ENCODE measurements at places on chromosomes 1 and 21.
A peak's percentile ranks its signal among the peaks of the same experiment; 100 is the strongest.

GRCh38 chr1:218982482-218982881 is 191.2 kb upstream of the LYPLAL1 start:
- no peak for DNase-seq

DNA sequence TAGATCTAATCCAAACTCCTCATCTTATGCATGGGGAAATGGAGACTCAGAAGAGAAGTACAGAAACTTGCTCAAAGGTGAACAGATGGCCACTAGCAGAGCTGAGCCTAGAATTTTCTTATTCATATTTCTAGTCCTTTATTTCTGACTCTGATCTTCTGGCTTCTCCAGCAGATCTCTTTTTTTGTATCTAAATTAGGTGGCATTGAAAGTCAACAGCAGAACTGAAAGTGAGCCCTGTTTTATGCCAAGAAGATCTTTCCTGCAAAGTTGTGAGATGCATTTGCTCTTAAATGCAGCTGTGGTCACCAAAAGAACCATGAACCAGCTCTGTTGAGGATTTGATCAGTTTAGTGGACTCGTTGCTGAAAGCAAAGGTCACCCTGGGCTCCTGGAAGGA is 75.5 kb downstream of the KAZN start:
- DNase-seq = no peak

GRCh38 chr1:193356249-193356648 is 169.8 kb upstream of the B3GALT2 start:
- DNase-seq = no peak

GRCh38 chr1:156003923-156004188 is 16.9 kb downstream of the SSR2 start:
- no peak for DNase-seq

- no peak for DNase-seq
Observed at GRCh38 chr1:162755306-162755705, 35.2 kb upstream of the HSD17B7 start.

GRCh38 chr1:115702959-115703358 is 61.2 kb downstream of the VANGL1 start:
- DNase-seq = peak; percentile 16

GRCh38 chr1:118563981-118564951 is 379.2 kb upstream of the SPAG17 start:
- no peak for DNase-seq

GRCh38 chr1:59397139-59397858 is 100.4 kb downstream of the FGGY start:
- DNase-seq = no peak

- no peak for DNase-seq
Observed at GRCh38 chr1:203336097-203336496, 14.8 kb downstream of the FMOD start.

DNA sequence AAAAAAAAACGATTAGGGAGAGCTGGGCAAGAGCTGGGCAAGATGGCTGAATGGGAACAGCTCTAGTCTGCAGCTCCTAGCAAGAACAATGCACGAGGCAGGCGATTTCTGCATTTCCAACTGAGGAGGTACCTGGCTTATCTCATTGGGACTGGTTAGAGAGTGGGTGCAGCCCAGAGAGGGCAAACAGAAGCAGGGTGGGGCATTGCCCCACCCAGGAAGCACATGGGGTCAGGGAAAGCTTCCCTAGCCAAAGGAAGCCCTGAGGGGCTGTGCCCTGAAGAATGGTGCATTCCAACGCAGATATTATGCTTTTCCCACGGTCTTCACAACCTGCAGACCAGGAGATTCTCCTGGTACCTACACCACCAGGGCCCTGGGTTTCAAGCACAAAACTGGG is 251.6 kb downstream of the GPATCH2 start:
- DNase-seq = no peak

DNA sequence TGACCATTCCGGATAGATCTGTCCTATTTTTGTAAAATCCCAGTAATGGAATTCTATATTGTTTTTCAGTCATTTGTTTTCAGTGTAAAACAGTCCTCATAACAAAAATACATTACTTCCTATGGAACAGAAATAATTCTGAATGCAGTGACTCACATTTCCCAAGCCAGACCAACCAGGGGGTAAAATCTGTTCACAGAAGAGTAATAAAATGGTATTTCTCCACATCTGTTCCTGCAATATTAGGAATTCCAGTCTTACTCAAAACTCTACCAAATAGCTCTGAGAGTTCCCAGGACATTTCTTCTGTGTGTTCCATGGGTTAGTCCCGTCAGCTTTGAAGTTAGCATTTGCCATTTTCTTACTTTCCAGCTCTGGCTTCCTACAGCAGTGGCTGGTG is 2.6 kb upstream of the DDR2 start:
- no peak for DNase-seq

GRCh38 chr21:38196036-38196435 is 60.8 kb upstream of the KCNJ15 start:
- no peak for DNase-seq

DNA sequence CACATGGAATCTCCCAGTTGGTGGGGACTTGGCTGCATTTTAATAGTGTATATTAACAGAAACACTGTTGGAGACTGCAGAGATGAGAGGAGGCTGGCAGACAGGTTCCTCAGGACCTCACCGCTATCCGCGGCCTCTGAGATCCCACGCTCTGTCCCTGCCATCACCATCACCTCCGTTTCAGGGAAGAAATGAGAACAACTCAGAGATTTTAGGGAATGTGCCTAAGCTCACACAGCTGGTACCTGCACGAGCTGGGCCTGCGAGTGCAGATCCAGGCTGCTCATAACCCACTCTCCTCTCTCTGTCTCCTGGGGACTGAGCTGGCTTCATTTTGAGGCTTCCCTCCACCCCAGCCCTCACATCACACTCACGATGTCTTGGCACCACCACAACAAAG is 62.0 kb downstream of the UMODL1 start:
- DNase-seq = no peak

DNA sequence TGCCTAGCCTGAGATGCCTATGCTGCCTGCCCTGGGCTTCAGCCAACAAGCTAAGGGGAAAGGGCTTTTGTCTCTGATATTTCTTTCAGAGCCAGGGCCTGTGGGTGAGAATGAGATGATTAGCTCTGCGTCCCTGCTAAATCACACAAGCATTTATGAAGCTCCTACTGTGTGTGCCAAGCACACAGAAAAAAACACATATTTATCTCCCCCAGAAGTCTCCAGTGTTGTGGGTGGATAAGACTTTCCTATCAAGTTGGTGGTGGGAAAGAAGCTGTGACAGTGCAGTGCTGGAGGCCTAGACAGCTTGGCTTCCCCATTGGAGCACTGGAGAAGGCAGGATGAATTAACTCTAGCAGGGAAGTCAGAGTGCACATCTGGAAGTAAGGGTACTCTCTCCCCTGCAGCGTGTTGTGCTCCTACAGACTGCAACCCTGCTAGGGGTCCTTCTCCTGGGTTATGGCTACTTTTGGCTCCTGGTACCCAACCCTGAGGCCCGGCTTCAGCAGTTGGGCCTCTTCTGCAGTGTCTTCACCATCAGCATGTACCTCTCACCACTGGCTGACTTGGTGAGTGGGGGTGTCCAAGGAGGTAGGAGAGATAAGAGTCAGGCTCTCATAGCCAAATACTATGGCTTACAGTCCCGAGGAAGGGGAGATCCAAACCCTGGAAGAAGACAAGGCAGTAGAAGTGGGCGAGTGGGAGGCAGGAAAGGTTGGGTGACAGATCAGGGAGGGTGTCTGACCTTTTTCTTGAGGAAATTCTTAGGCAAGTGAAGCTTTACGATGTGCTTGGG is 1.7 kb downstream of the SLC50A1 start:
- DNase-seq = no peak
